Midbrain (tissue), 1 donor: ENCODE measurements at places on chromosomes 16 and 17.

DNA sequence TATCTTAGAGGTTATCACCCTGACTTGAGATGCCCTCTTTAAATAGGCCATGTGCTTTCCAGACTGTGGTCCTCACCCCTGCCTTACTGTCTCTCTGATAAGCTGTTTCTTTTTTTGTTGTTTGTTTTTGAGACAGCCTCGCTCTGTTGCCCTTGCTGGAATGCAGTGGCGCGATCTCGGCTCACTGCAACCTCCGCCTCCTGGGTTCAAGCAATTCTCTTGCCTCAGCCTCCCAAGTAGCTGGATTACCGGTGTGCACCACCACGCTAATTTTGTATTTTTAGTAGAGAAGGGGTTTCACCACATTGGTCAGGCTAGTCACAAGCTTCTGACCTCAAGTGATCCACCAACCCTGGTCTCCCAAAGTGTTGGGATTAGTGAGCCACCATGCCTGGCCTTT is 765 bp upstream of the SEPTIN12 start:
- no peak for DNase-seq

GRCh38 chr17:80604670-80605010 is 60.0 kb downstream of the RPTOR start:
- DNase-seq, result no peak

GRCh38 chr16:84137287-84137686 is 7.7 kb downstream of the HSDL1 start:
- DNase-seq, result no peak

GRCh38 chr17:43860927-43861622 is 14.1 kb downstream of the CD300LG start:
- DNase-seq, result peak; percentile 11

GRCh38 chr16:31242206-31242605 is 17.6 kb upstream of the ITGAM start:
- DNase-seq, result no peak

- DNase-seq, result no peak
Observed at GRCh38 chr17:54727624-54728023, 173.0 kb upstream of the TOM1L1 start.

DNA sequence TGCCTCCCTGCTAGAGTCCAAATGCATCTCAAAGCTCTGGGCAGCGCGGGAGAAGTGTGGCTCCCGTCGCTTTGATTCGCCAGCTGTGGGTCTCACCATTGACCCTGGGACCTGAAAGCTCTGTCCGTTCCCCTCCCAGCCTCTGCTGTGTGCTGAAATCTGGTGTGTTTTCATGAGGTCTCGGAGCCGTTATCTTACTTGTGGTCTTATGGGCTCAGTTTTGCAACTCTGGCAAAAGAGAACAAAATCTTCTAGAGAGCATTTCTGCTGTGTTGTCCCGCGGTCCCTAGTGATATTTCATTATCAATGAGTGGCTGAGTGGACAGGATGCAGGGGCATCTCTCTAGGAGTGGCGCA is 13.3 kb downstream of the CRISPLD2 start:
- no peak for DNase-seq

GRCh38 chr16:11396241-11397048 is 51.2 kb downstream of the RMI2 start:
- DNase-seq, result peak; percentile 70

DNA sequence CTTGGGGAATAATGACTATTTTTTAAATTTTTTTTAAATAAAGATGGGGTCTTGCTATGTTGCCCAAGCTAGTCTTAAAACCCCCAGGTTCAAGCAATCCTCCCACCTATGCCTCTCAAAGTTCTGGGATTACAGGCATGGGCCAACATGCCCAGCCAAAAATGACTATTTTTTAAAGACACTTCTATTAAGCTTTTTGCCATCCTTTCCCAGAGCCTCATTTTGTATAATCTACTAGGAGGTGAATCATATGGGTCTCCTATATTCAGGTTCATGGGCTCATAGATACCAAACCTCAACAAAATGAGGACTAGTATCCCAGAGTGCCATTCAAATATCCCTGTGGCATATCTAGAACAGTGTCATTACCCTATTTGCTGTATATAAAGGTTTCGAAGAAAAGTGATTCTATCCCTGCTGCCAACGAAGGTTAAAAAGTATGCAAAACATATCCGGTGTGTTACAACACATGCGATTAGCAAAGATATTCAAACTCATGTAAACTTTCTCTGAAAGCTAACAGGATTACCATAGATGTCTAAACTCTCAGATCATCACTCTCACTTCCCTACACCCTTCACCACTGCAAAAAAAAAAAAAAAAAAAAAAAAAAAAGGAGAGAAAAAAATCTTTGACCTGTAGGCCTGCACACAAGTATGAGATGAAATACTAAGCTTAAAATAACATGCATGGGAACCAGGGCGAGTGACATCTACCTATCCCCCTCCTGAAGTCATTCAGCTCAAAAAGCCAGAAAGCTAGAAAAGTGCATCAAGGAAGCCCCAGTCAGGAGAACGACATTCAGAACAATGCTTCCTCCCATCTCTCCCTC is 23.5 kb downstream of the XPO6 start:
- peak; percentile 9 for DNase-seq

DNA sequence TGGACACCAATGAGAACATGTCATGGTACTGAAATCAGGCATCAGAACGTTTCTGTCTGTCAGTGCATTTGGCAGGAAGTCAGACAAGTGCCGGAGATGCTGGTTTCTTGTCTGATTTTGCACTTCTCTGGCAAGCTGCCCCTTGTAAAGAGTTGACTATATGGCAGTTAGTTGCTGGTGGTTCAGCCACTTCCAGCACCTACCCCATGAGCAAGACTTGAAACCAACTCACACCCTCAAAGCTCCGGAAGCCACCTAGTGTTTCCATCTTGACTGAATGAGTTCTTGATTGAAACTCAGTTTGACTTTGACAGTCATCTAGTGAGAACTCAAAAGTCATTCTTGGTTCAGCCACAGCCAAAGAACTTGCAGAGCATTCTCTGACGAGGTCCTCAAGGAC is 225.1 kb downstream of the SPECC1 start:
- no peak for DNase-seq

- DNase-seq, result no peak
Observed at GRCh38 chr17:7039832-7040231, 4.0 kb downstream of the SLC16A13 start.

DNA sequence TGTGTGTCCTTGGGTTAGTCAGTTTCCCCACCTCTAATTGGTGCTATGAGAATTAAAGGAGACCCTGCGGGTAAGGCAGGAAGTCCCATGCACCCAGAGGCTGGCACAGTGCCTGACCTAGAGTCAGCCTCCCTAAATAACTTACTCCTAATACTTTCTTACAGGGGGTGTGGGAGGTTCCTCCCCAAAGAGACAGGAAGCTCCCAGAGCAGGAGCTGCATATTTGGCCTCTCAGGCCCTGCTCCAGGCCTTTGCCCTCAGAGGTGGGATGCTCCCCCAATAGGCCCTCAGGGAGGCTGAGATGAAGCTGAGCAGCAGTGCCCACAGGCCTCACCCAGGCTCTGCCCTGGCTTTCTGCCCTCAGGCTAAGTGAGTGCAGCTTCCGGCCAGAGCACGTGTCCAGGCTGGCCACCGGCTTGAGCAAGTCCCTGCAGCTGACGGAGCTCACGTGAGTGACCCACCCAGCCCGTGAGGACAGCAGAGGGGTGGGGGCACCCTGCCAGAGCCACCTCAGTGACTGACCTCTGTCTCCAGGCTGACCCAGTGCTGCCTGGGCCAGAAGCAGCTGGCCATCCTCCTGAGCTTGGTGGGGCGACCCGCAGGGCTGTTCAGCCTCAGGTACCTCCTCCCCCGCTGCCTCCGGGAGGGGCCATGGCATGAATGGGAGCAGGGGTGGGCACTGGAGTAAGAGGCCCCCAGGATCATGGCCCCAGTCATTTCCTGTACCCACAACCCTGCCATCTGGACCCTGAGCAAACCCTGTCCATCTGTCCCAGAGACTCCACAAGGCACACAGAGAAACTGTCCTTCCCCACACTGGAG is 31.1 kb upstream of the CPNE2 start:
- no peak for DNase-seq

GRCh38 chr16:66905633-66906539 is 12.8 kb downstream of the CDH16 start:
- no peak for DNase-seq

DNA sequence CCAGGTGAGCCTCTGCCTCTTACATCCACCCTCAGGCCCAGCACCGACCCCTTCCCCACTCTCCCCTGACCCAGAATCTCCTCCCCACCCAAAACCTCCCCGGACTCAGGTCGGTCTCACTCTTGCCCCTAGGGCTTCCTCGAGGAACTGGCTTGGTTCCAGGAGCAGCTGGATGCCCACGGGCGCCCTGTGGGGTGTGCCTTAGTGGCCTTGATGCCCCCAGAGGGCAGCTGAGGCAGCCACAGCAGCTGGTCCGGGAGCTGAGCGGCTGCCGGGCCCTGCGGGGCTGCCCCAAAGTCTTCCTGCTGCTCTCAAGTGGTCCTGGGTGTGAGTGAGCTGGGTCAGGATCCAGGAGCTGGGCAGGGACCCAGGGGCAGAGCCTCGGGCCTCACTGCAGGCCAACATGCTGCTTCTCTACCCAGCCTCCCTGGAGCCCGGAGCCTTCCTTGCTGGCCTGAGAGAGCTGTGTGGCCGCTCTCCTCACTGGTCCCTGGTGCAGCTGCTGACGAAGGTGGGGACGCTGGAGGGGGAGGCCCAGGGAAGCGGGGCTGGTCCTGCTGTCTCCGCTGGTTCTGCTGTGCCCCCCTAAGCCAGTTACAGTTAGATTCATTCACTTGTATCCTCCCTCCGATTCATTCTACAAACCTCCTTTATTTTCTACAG is 9.6 kb downstream of the ZNF213 start:
- DNase-seq, result no peak

DNA sequence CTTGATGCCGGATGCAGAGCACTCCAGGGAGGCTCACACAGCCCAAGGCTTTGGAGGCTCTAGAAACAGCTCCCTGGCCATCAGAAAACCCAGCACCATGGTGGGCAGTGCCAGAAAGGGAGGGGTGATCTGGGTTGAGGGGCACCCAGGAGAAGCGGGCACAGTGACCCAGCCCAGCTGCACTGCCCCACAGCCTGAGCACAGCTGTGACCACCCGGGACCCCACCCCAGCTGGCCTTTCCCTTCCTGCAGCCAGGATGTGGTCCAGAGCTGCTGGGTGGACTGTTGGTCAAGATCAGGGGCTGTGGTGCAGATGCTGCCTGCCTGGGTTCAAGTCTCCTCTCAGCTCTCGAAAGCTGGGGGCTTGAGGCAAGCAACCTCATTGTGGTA is 223.1 kb downstream of the ZNF423 start:
- no peak for DNase-seq

DNA sequence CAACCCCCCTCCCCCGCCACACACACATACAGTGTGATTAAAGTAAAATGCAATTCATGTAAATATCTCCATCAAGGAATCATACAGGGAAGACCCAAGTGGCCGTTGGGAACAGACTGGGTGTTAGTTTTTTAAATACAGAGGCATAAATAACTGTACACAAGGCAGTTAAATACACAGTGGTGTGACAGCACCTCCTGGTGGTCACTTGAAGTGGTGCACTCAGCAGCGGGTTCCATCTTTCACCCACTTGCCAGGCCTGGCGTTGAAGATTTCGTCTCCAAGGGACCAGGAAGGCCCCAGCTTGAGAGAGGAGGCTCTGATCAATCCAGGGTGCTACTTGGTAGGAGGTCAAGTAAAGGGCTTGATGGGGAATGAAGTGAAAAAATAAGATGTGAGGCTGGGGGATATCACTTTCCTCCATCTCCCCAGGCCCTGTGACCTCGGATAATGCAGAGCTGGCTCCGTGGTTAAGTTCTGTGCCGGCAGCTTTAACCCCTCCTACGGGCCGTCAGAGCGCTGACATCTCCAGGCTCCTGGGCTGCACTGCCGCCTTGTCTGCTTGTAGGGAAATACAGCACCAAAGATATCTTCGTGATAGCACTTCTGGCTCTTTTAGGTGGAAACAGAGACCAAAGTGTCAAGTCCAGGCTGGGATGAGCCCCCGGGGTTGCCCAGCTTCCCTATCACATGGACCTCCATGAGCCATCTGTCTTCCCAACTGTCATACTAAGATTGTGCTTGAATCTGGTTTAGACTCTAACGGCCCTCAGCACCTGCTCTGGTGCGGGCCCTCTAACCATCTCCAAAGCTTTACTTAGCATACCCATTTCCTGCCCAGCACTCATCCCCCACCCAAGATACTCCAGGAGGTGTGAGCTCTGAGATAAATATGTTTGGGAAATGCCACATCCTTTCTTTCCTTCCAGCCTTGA is 20.7 kb downstream of the LGALS9 start:
- peak; percentile 66 for DNase-seq

DNA sequence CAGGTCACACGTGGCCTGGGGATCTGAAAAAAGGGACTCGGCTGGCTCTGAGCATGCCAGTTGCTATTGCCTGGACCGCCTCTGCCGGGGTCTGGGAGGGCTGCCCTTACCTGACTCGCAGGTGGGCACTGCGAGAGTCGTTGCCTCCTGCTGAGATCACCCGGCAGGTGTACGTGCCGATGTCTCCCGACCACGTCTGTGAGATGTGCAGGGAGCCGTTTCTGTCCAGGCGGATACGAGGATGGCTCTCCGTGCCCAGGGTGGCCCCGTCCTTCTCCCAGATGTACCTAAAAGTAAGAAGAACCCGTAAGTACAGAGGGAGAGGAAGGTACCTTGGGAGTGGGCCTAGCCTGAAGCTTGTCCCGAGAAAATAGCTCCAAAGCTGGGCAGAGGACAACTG is 112.0 kb upstream of the CDC42EP4 start:
- no peak for DNase-seq

- DNase-seq, result no peak
Observed at GRCh38 chr17:22102177-22102576, 409.9 kb downstream of the KCNJ18 start.

GRCh38 chr16:63907251-63907650 is 1214.6 kb downstream of the CDH11 start:
- no peak for DNase-seq

GRCh38 chr17:19978209-19978802 is 678 bp upstream of the AKAP10 start:
- no peak for DNase-seq

DNA sequence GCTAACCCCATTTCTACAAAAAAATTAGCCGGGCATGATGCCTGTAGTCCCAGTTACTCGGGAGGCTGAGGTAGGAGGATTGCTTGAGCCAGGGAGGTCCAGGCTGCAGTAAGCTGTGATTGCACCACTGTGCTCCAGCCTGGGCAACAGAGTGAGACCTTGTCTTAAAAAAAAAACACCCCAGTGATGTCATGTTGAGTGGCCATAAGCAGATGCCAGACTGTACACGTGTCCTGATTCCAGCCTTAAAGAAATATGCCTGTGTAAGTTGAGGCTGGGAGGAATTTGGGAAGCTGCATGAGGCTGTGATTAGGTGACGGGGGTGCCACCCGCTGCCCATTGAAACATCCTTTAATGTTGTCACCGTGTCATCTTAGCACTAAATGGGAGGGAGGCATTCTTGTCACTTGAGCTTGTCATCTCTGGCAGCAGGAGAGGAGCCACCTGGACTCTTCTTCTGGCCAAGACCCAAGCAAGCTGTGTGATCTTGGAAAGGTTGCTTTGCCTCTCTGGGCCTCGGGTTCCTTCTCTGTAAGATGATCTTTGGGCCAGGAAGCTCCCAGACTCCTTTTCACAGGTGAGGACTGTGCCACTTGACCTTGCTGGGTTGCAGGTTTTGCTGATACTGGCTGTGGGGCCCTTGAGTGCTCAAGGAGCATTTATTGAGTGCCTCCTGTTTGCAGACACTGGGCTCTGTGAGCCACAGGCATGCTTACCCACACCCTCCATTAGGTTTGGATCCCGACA is 98.3 kb upstream of the CIBAR2 start:
- DNase-seq, result no peak
